ENCODE measurements at places on chromosomes 2 and 18.

DNA sequence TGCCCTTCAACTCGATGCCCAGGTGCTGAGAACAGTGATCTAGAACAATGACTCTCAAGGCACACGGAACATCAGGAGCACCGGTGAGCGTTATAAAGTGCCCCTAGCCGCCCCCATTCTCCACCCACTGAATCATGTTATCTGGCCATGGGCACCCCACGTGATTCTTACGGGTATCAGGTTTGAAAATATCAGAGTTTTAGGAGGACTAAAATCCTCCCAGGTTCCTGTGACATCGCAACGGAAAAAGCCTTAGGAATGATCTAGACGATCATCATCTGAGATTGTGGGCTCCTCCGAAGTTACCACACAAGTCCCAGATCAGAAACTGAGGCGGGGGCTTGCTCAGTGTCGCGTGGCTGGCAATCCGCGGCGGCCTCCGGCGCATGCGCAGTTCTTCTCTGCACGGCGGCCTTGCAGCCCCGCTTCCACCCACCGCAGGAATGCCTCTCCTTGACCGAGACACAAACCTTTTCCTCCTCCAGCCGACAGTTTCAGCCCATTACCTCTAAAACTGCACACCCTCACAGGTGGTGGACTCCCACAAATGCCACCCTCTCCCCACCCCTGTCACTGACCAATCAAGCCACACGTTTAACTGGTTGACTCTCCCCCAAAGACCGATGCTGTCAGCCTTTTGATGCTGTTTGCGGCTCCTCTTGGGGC, 5.8 kb upstream of the MRPL33 start:
- DNase-seq, result no peak

- DNase-seq, result no peak
Measured at GRCh38 chr2:139763705-139764104, 983.5 kb upstream of the NXPH2 start.

GRCh38 chr2:120503206-120503792, 157.4 kb downstream of the INHBB start:
- no peak for DNase-seq

GRCh38 chr18:79912994-79913831, 38.2 kb downstream of the SLC66A2 start:
- DNase-seq, result peak; percentile 82

DNA sequence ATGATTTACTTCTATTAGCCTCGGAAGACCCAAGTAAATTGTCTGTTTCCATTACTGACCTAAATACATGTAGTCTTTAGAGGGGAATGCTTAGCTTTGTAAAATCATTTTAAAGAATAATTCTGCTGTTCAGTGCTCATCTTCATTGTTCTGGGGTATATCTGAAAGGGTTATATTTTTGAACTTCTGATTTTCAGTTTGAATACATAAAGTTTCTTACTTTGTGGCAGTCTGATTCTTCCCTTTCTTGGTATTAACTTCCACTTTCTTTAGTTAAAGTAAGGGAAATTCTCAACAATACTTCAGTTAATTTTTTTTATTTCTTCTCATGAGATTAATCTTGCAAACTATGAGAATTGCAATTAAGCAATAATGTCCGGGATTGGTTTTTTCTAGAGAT, 148.4 kb downstream of the DOCK10 start:
- no peak for DNase-seq

DNA sequence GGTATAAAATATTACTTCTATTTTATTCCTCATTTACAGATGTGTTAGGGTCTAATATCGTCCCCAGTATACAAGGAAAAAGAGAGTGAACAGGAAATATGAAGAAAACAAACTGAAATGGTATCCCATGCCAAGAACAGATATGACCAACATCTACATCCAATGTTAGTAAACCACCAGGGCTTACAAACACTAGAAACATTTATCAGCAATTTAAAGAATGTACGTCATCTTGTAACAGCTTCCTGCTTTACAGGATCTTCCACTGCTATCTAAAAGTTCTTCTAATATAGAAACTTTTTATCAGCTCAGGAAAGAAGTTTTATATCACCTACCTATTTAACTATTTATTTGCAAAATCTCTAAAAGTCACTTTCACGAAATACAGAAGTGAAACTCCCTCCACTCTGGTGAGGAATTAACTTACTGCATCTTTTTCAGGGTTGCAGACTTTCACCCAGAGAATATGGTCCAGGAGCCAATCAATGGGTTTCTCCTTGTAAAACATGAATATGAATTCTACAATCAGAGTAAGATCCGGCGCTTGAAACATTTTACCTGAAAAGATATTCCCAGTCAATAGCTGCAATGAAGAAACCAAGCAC, 35.2 kb downstream of the UNC50 start:
- no peak for DNase-seq

GRCh38 chr18:4102901-4103300, 352.2 kb downstream of the DLGAP1 start:
- DNase-seq, result no peak

DNA sequence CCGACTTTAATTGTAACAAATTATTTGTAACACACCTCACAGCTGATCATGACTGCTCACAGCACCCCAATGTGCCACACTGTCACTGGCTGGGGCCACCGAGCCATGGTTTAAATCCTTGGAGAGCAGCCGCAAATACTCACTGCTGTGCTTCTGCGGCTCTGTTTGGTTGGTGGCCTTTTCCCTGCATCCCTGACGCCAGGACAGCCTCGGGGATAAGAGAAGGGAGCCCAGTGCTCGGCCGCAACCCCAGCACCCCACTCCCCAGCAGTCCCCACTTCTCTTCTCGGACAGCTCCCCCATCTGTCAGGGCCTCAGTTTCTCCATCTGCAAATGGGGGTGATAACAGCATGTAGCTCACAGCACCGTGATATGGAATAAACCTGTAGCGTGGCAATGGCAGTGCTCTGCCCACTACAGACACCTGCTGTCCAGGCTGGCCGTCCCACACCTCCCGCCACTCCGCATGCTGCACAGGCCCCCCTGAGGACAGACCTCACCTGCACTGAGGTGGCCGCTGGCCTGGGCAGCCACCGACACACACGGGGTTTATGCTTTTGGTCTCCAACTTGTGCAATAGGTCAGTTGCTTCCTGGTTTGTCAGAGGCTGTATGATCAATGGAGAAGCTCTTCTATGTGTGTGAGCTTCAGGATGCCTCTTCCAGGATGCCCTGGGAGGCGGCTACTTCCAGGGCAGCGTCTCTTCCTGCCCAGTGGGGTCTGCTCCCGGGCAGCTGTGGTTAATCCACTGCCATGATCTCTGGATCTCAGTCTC, 87.1 kb downstream of the NDUFA10 start:
- DNase-seq, result no peak

- no peak for DNase-seq
Measured at GRCh38 chr2:97765933-97766332, 52.6 kb downstream of the ZAP70 start.

DNA sequence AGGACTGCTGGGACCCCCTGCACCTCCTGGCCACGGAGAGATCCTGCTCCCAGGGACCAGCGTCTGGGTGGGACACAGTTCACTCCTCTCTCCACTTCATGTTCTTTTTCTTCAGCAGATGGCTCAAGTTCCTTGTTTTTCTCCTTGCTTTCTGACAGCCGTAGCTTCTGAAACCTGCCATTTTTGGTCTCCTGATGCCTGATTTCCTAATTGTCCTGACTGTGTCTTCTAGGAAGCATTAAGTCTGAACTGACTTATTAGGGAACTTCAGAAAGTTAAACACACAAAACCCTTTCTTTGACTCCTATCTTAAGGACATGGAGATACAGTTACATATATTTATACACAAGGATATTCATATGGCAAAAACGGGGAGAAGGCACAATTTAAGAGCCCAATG, 22.7 kb downstream of the CNNM4 start:
- no peak for DNase-seq

DNA sequence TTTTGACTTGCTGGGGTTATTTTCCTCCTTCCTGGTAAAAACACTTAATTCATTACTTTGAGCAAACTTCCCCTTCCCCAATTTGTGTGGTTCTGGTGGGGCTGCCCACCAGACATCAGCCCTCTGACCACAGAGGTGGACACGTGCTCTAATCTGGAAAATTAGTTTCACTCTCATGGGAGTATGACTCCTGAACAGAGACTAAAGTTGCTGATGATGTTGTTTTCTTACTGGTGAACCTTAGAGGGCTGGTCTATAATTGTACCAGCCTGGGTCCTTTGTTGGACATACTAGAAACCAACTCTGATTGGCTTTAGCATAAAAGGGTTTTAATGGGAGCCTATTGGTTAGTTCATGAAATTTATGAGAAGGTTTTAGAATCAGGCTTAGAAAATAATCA, 54.1 kb upstream of the ACYP2 start:
- no peak for DNase-seq

- DNase-seq, result no peak
Measured at GRCh38 chr2:68379184-68379708, 14.2 kb downstream of the PLEK start.

DNA sequence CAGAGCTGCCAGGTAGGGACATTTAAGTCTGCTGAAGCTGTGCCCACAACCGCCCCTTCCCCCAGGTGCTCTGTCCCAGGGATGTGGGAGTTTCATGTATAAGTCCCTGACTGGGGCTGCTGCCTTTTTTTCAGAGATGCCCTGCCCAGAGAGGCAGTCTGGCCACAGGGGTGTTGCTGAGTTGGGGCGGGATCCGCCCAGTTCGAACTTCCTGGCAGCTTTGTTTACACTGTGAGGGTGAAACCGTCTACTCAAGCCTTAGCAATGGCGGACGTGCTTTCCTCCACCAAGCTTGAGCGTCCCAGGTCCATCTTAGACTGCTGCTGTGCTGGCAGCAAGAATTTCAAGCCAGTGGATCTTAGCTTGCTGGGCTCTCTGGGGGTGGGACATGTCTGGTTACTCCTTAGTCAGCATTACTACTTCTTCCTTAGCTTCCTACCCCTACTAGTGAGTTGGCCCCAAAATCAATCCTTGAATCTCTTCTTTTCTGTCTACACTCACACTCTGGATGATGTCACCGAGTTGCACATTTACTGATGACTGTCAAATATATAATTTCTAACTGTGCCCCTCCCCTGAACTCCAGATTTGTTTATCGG, 31.8 kb upstream of the FSHR start:
- no peak for DNase-seq

DNA sequence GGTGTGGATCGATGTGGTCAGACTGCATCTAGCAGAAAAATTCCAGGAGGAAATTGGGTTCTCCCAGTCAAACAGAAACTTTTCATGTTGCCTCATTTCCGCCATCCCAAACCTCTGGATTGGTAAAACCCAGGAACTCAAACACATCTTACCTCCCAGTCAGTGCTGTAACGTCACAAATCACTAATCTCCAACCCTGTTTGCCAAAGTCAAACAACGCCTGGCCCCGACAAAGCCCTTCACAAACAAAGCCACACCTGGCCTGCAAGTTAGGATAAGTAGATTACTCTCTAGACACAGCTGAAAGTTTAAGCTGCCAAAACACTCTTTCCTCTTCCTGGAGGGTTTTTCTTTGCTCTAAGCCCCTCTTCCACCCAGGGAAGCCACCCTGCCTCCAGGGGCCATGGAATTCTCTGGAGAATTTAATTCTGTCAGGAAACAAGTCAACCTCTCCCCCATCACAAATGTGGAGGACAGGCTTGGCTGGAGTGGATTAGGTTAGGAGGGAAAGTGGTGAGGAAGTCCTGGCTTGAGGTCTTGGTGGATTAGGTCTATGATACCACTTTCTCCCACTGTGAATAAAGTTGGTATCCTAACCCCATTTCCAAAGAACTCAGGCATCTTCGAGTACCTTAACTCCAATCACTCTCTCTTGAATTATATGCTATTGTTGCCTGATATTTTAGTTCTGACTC, 86.7 kb downstream of the LYPD6B start:
- DNase-seq, result no peak

GRCh38 chr2:133437492-133437891, 130.8 kb downstream of the NCKAP5 start:
- DNase-seq, result no peak

GRCh38 chr2:240643811-240644150, 18.5 kb downstream of the GPR35 start:
- no peak for DNase-seq

DNA sequence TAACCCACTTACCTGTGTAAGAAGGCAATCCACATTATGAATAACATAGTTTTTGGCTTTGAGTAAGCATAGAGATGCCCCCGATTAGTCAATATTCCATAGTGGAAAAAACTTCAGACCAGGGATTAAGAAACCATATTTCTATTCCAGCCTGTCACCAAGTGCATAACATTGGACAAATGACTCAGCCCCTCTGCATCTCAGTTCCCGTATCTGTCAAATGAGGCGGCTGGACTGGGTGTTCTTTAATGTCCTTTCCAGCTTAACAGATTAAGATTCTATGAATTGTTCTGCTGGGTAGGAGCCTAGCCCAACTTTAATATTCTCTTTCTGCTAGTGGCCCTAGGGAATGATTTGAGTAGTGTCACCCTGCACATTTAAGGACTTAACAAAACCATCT, 11.8 kb upstream of the FTCDNL1 start:
- no peak for DNase-seq

GRCh38 chr2:120352696-120353590, 7.0 kb downstream of the INHBB start:
- no peak for DNase-seq

DNA sequence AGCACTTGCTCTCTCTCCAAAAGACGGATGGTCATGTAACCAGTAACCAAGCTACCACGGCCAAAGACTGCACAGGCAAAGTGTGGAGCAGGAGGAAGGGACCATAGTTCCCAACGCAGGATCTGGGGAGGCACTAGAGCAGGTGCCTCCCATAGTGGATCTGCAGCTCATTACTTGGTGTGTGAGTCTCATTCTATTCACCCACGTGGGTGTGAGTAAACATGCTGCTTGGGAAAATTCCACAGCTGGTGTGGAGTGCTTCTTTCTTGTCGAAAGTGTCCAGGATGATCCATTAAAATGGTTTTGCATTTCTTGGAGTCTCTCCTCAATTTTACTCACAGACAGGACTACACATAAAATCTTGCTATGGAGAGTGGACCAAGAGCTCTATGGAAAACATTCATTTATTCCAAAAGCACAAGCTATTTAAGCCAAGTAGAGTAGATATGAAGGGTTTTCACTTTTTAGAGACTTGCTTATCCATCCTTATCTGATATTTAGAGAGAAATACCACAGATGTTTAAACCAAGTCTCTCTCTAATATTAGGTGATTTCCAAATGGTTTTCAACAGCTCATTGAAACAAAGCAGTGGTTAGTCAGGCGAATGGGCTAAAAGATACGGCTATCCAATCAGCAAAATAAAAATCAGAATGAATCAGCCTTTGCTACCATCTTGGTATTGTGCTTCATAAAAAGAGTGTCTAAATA, 104.3 kb upstream of the CCDC195 start:
- no peak for DNase-seq

- DNase-seq, result no peak
Measured at GRCh38 chr2:119546447-119546767, 2.2 kb downstream of the CFAP221 start.

GRCh38 chr2:211617803-211618202, 920.8 kb downstream of the ERBB4 start:
- DNase-seq, result no peak

GRCh38 chr2:10783421-10783820, 29.2 kb downstream of the PDIA6 start:
- no peak for DNase-seq

GRCh38 chr2:194725169-194725568, 931.9 kb upstream of the SLC39A10 start:
- DNase-seq, result no peak
